ENCODE measurements at places on chromosomes 1 and 21.

GRCh38 chr1:31695327-31695726 lies 8.5 kb downstream of the COL16A1 start:
- DNase-seq, result no peak

- DNase-seq, result no peak
These were observed 10.8 kb downstream of the AHDC1 start for GRCh38 chr1:27592931-27593677.

- no peak for DNase-seq
These were observed at the start of gene ECM1 for GRCh38 chr1:150507912-150508864. ECM1 (plus strand) TSS chr1:150508109; CDS start chr1:150508210, 101 bp downstream.

DNA sequence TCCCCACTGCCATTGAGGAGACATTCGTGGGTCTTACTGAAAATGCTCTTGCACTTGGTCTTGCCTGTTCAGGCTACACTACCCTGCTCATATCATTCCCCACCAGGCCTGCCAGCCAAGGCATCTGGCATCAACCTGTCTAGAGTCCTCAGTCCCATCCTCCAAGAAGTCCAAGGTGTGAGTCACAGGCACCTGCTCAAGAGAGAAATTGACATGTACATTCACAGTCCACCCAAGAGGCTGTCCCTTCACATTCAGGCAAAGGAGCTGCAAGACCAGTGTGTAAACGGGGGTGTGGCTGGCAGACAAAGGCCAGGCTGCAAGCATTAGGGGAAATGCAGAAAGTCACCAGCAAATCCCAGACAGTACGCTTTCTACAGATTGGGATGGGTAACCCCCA lies 13.1 kb upstream of the PLA2G2C start:
- DNase-seq, result no peak

DNA sequence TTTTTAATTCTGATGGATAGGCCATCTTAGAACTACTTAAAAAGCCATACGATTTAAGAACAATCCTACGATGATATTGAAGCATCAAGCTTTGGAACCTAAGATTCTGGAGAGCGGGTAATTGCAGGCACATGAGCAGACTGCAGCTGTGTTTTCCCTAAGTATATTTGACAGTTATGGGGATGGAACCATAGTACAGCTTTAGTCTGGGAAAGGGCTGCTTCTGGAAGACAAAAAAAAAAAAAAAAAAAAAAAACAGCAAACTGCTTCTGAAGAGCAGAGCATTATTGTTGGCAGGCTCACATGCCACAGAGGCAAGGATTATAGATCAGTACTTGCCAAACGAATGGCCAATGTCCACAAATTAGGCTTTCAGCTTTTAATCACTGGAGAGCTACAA lies 1618.7 kb downstream of the AMY1C start:
- no peak for DNase-seq

DNA sequence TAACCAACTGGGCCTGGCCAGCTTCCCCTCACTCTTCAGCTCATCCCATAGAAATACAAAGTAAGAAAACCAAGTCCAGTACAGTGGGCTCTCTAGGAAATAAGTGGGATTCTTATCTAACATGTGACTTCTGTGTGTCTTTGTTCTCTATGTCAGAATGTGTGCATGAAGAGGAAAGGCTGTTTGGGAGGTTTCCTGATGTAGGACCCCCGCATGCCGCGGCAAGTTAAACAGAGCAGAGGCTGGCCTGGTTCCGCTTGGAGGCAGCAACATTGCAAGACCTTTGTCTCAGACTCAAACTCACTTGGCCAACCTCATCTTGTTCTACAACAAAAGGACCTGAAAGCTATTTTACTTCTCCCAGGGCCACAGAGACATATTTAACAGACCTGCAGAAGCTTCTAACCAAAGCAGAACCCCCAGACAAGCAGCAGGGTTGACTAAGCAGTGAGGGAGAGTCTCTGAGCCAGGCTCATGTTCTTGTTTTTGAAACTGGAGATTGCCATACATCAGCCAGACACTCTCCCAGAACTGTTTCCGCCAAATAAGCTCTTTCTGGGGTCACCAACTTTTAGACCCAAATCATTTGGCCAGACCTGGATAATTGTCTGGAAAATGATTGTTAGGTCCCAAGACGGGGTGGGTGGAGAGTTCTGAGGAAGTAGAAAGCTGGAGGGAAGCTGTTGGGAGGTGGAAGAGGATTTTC lies 6.2 kb downstream of the MTARC2 start:
- DNase-seq, result no peak

- DNase-seq, result no peak
These were observed 59.7 kb downstream of the SLX9 start for GRCh38 chr21:44999428-44999971.
